Upper lobe of left lung (tissue), 6 donors: ENCODE measurements at places on chromosomes 4 and X.
A peak's percentile ranks its signal among the peaks of the same experiment; 100 is the strongest.

DNA sequence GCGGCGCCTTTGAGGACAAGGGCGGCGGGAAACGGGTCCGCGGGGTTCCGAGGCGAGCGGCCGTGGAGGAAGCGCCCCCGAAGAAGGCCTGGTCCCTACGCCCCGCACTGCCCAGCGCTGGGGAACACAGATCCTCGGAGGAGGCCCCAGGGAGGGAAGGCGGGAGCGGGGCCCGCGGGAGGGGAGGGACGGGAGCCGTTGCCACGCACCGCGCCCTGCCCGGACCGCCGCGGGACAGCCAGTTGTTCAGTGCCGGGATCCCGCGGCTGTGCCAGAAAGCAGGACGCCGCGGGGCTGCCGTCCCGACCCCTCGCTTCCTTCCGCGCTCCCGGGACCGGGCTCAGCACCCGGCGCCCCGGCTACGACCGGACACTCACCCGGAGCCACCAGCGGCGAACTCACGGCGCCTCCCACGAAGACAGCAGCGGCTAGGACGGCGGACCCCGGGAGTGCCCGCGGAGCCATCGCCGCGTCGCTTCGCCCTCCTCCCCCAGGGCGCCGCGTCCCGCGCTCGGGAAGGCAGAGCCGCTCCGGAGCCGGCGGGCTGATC lies 278 bp downstream of the RELL1 start:
- peak; percentile 55 for DNase-seq

DNA sequence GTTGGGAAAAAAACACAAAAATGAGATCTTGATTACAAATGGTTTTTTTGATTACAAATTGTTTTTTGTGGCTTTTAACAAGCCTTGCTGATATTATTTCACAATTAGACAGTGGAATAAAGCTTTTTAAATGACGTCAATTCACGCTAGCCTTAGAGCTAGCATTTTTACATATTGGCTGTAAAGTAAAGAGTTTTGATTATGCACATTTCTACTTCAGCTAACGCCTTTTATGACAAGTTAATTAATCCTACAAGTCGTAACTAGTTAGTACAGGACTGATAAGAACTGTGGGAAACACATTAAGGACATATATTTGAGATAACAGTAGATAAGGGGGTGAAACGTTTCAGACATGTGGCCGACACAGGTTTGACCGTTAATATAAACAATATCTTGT lies 95.7 kb upstream of the ATXN3L start:
- DNase-seq: no peak

- peak; percentile 58 for DNase-seq
Observed at GRCh38 chr4:100591161-100591876, 73.5 kb upstream of the EMCN start.

DNA sequence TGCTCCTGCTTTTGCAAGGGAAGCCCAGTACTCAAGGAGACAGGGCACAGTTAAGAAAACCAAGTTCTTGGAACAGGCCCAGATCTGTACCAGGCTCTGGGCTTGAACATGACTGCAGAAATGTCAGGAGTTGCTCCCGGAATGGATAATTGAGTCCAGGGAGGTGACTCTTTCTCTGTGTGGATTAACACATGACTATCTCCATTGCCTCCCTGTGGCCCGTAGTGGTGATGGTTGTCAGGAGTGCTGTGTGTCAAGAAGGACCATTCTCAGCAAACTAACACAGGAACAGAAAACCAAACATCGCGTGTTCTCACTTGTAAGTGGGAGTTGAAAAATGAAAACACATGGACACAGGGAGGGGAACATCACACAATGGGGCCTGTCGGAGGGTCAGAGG lies 39.9 kb downstream of the CCKAR start:
- DNase-seq: no peak

DNA sequence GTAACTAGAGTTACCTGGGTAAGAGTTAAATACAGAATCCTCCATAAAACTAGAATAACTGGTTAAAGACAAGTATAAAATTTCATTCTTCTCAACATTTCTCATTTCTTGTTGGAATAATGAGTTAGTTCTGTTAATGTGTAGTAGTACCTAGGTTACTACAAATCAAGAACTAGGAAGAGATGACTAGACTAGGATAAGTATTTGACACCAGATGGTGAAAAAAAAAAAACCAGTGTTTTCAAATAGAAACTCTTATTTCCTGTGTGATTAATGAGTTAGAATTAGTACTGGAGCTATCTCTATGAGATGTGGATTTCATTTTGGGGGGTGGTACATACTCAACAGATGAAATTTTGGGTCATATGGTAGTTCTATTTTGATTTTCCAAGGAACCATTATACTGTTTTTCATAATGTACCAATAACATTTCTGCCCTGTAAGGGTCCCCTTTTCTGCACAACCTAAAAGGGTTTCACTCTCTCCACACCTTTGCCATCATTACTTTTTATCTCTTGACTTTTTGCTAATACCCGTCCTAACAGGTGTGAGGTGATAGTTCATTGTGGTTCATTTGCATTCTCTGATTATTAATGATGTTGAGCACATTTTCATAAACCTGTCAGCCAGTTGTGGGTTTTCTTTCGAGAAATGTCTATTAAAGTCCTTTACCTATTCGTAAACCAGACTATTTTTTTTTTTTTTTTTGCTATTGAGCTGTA lies 1.7 kb upstream of the VCX start:
- no peak for DNase-seq

DNA sequence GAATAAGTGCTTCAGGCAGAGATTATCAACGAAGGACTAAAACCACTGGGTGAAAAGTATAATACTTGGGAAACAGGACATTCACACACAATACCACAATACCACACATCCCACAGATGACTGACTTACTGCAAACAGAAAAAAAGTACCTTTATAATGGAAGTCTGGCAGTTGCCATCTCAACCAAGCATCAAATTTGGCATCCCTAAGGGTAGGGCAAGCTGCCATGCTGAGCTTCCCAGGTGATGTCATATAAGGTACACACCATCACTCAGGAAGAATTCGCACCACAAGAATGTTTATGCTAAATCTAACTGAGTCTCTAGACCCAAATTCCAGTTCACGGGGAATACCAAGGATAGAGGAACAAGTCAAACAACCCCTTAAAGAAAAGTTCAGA lies 9.1 kb downstream of the QDPR start:
- no peak for DNase-seq

DNA sequence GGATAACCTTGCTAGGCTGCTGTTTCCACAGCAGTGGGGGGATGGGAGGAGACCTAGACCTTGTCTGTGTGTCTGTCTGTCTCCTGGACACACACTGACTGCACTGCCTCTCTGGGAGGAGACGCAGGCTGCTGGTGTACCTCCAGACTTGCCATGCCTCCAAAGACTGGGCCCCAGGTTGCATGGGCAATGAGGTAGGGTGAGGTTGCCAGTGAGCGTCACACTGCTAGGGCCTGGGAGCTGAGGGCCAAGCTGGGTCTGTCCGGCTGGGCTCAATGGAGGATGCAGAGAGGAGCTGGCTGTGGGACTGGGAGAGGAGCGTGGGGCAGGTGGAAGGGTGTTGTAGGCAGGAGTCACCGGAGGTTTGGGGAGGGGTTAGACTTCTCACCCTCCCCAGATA lies 16.6 kb downstream of the MAGED2 start:
- DNase-seq: no peak

- no peak for DNase-seq
Observed at GRCh38 chrX:44152852-44153251, 179.7 kb upstream of the NDP start.

DNA sequence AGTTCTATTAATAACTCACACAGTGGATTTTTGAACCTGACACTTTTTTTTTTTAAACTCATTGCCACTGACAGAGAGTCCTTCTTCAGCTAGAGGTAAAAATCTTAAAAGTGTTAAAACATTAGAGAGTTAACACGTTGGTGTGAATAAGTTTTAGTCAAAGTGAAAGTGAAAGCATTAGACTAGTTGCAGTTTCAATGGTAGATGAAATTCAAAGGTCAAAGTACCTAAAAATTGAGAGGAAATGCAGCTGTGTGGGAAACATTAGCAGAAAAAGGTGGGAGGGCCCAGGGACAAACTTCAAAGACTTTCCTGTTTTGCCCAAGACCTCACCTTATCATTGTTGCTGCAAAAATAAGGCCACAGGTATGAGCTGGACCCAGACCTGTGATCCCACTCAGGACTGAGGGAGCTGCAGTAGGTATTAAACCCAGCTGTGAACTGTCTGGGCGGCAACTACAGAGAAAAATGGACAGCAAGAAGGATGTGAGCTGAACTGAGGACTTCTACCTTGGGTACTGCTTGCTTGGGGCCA lies 17.6 kb upstream of the GABRA4 start:
- no peak for DNase-seq

DNA sequence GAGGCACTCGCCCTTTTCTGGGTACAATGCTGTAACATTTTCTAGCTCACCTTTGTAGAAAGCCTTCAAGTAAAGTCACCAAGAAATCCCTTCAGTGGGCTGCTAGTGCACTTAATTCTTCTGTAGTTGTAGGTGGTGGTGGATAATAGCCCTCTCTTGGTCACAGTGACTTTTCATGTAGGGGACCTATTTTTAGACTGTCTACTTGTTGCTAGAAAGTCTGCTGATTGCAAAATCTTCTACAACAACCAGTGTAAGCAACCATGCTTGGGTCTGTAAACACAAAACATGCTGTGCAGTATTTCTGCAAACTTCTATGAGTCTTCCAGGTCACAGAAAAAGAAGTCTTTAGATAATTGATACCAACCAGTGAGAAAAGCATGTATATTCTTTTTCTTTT lies 55.6 kb downstream of the PBDC1 start:
- DNase-seq: no peak

DNA sequence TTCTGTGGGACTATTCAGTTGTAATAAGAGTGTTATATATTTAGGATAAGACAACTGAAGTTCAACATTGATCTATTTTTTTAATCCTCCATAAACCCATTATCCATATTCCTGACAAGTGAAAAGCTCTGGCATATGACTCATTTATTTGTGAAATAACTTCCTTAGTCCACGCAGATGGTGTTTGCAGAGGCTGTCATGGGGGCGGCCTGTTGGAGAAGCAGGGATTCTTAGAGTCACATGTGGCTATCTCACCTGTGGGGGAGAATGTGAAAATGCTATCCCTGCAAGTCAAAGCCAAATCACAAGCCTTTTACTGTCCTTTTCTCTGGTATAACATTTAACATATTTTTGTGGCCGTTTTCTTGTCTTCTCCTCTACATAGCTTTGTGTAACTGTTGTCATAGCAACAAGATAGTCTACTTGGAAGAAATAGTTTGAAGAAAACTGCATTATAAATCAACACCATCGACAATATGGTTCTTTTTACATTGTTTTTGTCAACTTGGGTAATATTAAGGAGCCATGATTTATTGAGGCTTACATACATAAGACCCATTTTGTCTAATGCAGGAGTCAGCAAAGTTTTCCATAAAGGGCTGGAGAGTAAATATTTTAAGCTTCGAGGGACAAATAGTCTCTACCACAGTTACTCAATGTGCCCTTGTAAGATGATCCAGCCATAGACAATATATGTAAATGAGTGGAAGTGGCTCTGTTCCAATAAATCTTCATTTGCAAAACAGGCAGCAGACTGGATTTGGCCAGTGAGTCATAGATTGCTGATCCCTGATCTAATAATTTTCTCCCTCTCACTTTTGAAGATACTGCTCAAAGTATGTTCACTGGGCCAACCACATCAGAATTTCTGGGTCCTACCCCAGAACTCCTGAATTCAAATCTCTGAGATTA lies 395.0 kb downstream of the DTHD1 start:
- DNase-seq: no peak

DNA sequence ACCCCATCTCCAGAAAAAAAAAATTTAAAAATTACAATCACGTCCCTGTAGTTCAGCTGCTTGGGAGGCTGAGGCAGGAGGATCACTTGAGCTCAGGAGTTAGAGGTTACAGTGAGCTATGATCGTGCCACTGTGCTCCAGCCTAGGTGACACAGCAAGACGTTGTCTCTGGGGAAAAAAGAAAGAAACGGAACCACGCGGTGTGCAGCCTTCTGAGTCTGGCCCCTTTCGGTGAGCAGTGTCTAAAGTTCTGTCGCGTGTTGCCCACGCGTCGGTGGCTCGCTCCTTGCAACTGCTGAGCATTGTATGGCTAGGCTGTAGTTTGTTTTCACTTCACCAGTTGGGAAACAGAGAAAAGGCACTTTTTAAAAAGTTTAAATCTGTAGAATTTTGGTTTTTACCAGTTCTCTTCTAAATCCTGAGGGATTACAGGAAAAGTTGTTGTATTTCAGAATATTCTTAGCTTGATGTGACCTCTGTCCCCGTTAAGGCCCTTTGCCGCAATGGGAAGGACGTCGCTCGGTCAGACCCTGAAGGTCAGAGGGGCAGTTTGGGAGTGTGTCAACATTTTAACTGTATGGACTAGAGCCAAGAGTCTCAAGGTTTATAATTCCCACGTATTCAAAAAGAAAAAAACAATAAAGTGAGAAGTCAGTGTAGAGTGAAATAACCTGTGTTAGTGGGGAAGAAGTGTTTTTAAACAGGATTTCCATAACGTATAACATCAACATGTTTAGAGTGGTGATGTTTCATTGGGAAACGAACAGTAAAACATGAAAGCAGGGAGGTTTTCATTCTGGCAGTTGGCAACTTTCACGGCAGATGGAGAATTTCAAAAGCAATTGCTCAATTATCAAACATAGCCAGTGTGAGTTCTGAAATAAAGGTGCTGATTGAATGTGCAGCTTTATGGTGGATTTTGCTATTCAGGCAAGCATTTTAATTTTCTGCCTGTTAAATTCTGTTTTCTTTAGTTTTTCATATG lies 45.8 kb upstream of the MSANTD1 start:
- DNase-seq: no peak

DNA sequence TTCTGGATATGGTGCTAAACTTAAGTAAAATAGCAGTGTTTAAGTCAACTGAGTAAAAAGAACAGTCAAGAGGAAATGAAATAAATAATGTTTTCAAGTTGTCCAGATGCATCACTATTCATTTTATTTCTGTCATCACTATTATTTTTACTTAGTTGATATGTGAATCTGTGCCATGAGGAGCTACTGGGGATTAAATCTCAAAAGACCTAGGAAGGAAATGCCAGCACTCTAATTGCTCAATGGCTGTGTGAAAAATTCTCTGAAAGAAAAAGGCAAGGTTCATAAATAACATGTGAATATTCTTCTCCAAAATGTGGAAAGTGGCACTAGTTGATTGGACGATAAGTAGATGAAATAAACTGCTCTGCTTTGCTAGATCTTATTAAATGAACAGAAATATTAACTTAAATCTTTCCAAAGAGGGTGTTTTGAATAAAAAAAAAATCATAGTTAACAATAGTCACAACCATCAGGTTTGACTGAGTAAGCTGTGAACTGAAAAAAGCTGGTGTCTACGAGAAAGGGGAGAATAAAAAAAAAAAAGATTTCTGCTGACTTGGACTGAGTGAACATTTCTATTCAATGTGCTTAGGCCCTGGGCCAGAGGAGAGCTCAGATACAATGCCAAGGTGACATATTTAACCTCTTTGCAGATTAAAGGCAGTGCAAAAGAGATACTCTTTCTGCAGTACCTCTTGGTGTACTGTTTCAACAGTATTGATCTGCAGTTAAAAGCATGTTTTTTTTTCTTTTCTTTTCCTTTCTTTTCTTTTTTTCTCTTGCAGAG lies 1.6 kb downstream of the SPARCL1 start:
- DNase-seq: no peak

DNA sequence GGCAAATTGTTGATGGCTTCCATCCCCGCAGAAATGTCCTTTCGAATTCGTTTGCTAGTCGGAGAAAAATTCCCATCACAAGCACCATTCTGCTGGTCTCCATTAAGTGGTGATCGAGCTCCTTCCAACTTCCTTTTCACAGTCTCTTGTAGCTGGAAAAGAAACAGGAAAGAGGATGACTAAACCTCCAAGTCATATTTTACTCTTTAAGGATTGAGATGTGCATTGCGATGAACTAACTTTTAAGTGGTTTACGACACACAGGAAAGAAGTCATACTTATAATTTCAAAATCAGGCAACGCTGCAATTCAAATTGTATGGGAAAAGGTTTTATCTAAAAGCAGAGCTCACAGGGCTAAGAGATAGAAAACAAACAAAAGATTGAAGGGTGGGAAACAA lies 225.2 kb downstream of the MGST2 start:
- DNase-seq: no peak
